ENCODE measurements at places on chromosomes 12 and 14.

GRCh38 chr12:6280672-6281071 is 29.8 kb upstream of the PLEKHG6 start:
- no peak for DNase-seq

GRCh38 chr14:52895000-52895399 is 55.9 kb downstream of the FERMT2 start:
- no peak for DNase-seq

DNA sequence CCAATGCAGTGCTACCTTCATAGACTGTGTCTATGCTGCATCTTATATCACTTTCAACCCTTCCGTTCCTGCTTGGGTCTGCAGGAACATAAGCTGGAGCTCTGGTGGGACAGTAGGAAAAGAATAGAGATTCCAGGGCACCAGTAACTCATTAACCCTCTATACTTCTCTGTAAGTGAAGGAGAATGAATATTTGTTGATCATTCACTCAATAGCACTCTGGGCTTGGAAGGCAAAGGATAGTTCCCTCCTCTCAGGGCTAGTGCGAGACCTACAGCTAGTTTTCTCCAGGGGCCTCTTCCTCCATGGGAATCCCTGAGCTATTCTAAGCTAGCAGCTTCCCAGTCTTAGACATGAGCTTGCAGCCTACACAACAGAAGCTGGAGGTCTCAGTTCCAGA is 84.7 kb downstream of the BMP4 start:
- DNase-seq: no peak

DNA sequence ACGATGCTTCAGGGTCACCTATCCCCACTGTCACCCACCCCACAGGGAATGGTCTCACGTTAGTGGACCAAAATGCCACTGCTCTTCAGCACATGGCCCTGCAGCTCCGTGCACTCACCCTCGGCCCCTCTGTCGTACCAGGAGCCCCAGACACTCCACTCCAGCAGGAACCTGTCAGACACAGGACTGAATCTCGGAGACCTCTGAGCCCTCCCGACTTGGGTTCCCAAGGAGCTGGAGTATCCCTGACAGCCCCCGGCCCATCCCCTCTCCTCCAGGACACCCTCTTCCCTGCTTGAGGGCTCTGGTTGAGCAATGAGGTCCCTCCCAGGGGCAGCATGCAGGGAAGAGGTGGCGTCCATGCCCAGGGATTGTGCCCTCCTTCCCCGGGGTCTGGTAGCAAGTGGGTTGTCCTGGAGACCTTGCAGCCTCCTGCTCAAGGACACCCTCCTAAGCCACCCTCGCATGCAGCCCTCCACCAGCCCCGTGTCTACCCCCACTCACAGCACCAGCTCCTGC is 20.4 kb upstream of the LRTM2 start:
- no peak for DNase-seq

DNA sequence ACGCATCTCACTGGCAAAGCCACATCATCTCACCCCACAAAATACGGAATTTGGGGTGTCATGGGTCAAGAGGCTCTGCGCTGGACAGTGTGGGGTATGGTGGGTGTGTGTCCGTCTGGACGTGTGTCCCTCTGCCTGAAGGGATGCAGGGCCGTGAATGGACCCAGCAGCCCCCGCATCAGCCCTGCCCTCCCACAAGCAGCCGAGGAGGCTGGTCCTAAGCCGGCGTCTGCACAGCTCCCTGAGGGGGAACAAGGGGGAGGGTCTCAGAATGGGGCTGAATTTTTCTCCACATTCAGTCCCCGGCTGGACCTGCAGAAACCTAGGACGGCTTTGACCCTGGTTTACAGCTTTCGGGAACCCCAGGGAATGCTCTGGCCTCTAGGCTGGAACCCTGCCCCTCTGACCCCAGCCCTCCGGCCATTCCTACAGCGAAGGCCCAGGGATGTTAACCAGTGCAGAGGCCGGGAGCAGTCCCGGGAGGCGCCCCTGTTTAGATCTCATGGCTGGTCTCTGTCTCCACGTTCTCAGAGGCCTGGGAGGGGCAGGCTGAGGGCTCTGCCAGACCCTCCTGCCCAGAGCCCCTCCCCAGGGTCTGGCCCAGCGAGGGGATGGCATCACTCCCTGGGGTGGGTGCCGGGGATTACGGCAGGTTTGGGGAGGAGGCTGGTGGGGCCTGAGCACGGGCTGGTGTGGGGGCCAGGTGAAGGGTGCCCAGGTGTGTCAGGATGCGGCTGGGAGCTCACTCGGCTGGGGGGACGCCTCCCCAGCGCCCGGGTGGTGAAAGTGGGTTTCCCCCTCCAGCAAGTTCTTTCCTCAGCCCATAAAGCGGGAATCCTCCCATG is 156.5 kb upstream of the C14orf180 start:
- no peak for DNase-seq

DNA sequence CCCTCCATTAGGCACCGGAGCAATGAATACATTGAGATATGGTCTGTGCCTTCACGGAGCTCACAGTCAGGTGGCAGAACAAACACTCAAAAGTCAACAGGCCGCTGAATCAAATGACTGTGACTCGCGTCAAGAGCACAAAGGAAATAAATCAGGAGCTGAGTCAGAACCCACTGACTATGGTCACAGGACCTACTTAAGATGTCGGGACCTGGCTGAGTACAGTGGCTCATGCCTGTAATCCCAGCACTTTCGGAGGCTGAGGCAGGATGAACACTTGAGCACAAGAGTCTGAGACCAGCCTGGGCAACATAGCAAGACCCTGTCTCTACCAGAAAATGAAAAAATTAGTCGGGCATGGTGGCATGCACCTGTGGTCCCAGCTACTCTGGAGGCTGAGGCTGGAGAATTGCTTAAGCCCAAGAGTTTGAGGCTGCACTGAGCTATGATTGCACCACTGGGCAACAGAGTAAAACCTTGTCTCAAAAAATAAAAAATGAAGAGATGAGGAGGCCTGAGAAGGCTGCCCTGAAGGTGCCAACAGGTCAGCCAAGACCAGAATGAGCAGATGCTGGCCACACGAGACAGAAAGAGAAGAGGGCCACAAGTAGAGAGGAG is 19.9 kb downstream of the TMEM233 start:
- DNase-seq: no peak

- no peak for DNase-seq
These were observed 35.2 kb downstream of the ZFP36L1 start for GRCh38 chr14:68757618-68758081.

DNA sequence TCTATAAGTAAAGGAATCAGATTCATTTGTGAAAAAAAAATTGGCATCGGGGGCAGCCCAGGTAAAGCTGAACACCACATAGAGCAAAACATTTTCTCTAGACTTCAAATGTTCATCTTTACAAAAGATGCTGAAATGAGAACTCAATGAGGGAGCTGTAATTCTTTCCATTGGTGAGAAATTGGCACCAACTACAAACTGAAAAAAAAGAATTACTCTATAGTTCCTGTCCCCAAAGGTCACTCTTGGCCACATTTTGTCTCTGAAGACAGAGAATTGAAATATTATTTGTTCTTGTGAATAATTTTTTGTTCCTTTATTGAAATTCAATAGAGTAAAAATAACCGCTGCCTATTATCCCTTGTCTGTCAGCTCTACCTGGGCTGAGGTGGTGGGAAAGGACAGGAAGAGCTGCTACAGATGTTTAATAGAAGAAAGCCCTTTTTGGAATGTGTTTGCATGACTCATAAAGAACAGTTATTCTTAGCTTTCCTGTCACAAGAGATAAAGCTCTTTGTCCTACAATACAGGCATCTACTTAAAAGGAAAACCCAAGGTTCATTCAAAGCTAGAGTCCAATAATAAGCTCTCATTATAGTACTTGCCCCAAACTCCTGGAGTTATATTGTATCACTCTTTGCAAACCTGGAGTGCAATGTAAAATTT is 380.1 kb upstream of the KITLG start:
- DNase-seq: no peak

DNA sequence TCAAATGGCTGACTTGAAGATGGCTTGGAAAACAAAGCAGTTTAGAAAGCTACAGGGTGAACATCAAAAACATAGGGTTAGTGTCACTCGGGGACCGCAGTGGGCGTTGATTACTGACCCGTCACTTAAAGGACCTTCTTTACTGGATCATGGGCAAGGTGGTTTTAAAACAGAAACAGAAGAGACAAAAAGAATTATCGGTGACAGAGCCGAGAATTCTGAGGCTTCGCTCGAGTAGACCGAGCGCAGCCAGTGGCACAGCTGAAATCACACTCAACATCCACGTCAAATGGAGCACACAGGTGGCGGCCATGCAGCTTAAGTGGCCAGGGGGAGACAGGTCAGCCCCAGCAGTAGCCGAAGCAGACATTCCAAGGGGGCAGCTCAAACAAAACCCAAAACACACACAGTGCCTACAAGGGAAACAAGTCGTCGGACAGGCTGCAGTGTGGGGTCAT is 17.3 kb downstream of the SNRNP35 start:
- no peak for DNase-seq

Data from activated naive CD4-positive, alpha-beta T cell (primary cell).